ENCODE measurements at places on chromosomes 3 and 15.

DNA sequence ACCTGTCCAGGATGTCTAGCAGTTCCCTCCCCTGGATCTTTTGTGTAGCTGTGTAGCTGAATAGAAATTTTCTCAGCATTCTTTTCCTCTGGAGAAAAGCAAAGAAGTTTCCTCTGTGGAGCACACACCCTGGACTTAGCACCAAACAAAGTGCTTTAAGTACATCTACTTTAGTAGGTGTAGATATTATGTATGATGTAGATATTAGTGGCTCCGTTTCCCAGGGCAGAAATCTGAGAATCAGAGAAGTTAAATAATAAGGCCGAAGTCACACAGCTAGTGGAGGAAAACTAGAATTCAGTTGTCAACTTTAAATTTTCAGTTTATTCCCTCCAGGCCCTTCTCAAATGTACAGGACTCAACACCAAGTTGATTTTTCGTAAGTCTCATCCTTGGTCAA lies 401.7 kb upstream of the NR2F2 start:
- DNase-seq: no peak

- no peak for DNase-seq
Observed at GRCh38 chr3:26081166-26081565, 291.3 kb downstream of the OXSM start.

- DNase-seq: no peak
Observed at GRCh38 chr3:128343287-128344051, 123.2 kb downstream of the DNAJB8 start.

DNA sequence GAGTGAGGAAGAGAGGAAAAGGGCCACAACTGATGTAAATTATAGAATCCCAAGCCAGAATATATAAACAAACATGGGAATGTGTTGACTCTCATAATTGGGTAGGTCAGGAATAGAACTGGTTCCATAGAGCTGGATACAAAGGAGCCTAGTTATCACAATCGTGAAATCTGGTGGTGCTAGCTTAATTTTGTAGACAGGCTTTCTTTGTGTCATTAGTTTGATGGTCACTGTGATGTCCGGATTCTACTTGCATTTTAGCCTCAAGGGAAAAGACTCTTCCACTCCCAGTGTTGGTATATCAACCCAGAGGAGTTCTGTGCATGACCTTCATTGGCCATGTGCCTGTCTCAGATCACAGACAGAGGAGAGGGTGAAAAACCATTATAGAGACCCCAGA lies 81.8 kb downstream of the NLGN1 start:
- DNase-seq: no peak

DNA sequence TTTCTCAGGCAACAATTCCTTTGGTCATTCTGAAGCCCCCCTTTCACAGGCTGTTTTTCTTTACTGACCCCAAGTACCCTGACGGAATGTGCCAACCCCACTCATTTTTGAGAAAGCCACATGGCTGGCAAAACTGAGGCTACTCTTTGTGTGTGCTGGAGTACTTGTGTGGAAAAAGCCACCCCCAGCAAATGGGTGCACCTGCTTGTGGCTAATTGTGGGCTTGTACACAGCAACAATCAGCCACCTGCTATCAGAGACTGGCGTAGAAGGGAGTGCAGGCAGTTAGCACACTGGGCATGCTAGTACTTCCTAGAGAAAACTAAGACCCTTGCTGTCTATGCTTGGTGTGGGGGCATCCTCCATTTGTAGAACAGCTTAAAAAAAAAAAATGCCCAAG lies 110.1 kb upstream of the LMOD3 start:
- DNase-seq: no peak

GRCh38 chr3:128113817-128114794 lies 9.5 kb downstream of the RUVBL1 start:
- DNase-seq: no peak

DNA sequence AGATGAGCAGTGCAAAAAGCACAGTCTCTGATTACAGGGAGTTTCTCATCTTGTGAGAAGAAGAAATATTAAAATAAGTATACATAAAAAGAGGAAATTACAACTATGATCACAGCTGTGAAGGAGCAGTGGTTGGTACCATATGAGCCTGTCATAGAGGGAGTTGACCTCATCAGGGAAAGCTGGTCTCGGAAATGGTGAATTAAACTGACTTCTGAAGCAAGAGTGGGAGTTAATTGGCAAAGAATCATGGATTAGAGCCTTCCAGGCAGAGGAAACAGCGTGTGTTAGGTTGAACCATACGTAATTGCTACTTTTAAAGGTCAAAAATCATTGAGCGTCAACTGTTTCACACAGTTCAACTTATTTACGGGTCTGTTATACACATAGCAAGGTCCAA lies 539.1 kb downstream of the EDEM1 start:
- no peak for DNase-seq

DNA sequence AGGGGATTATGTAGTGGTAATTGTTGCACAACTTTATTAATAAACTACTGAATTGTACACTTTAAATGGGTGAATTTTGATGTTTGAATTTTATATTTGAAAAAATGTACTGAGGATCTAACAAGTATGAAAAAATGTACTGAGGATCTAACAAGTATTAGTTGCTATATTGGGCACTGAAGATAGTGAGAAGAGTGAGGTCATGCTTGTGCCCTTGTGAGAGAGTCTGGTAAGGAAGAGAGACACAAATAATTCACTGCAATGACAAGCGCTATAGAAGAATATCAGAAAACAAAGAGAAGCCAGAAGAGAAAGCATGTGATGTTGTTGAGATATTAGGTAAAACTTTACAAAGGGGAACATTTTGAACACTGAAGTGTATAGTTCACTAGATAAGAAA lies 137.6 kb downstream of the DTWD1 start:
- DNase-seq: no peak

- no peak for DNase-seq
Observed at GRCh38 chr15:62895139-62895866, 147.2 kb upstream of the TPM1 start.

DNA sequence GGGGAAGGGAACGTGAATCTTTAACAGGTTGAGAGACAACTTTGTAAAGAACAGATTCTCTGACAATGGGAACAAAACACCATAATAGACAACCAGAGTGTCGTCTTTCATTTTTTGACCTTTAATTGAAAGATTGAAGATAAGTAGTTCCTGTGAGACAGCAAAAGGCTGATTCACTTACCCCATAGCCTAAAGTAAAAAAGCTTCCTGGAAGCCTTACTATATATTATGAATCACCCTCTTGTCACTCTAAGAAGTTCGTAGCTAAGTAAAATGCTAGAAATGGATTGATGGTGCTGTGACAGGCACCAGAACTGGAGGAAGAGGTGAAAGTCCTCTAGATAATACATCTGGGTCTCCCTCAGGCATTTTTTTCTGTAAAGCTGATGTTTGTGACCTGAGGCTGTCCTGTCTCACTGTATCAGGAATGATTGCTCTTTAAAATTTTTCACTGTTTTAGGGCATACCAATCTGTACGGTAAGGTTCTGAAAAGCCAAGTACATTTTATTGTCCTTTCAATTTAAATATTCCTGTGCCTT lies 824.6 kb upstream of the SEMA6D start:
- no peak for DNase-seq

DNA sequence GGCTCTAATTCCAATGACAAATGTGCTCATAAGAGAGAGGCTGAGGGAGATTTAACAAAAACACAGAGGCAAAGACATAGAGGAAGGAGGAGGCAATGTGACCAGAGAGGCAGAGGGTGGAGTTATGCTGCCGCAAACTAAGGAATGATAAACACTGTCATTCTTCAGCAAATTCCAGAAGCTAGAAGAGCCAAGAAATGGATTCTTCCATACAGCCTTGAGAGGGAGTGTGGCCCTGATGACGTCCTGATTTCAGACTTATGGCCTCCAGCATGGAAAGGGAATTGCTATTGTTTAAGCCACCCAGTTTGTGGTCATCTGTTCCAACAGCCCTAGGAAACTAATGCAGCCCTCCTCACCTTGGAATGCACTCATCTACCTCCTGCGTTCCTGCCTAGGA lies 30.5 kb downstream of the CD47 start:
- DNase-seq: no peak

Data from NCI-H1048 (cell line).